ENCODE measurements at places on chromosomes 3 and 15. TPM values are rescaled to one million over a fixed set of nuclear protein-coding genes. Genes with fewer than 3 reads are reported as not detected.

The GNAT1 gene
- not detected for total RNA-seq

The CHRNA5 gene
- 2.9 TPM for total RNA-seq

The GABRR3 gene
- not detected for total RNA-seq

The SGO1 gene
- total RNA-seq = 12.4 TPM

DNA sequence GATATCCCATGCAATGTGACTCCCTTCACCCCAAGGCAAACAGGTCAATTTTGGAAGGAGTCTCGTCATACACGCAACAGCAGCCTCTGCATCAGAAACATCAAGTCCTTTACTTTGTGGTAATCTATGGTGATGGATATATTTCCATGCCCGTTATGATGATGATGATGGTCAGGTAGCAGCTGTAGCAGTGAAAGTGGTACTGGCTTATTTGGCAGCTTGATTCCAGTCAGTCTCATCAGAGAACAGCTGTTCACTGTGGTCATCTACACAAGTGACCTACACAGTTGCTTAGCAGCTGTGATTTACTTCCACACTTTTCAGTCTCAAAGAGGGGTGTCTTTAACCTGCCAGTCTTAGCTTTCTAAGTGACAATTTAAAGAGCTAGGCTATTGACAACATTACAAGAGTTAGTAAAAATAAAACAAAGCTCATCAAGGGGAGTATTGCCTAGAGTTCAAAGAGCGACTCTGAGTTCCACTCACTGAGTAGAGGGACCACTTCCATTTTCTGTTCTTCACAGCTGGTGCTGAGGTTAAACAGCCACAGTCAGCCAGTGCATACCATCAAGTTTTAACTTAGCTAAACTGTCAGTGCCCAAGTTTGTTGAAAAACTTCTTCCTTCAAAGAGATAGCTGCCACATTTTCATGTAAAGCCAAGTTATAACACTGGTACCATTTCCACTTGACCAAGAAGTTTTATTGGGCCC, 587.4 kb upstream of the KCNMB2 start:
- H3K27ac ChIP-seq = no peak overlapping the region
- H3K27me3 ChIP-seq = no peaks in the 10 kb centered on the region
- DNase-seq = no peak
- H3K4me1 ChIP-seq = peaks cover 9% of the 10 kb centered on the region
- H3K36me3 ChIP-seq = 0 out of 2 replicates have a peak, but pooled peaks cover 3% of the 10 kb centered on the region

DNA sequence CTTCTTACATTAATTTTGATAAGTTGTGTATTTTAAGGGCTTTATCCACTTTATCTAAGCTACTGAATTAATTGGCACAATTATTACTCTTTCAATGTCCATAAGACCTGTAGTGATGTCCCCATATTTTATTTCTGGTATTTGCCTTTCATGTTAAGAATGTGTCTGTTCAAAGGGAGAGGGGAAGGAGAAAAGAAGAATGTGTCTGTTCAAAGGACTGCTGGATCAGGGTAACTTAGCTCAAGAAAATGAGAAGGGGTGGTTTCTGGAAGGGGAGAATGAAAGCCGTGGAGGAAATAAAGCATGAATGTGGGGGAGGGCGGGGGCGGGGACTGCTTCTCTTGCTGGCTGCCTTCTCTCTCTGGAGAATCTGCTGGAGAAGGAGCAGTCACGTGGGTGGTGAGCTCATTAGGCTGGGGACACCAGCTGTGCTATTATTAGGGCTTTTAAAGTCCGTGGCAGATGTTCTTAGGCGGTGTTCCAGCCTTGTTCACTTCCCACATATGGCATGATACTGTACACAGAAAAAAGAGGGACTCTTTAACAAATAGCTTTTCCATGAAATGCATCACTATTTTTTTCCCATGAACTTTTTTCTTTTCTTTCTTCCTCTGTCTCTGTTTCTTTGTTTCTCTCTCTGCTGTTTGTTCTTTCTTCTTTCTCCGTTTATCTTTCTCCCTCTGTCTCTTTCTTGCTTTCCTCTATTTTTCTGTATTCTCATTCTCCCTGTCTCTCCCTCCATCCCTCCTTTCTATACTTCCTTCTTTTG, 63.7 kb upstream of the ULK4 start:
- peaks cover 13% of the 10 kb centered on the region for H3K36me3 ChIP-seq
- peak overlapping the region; percentile 83 for H3K4me3 ChIP-seq
- peaks cover 80% of the 10 kb centered on the region for H3K4me1 ChIP-seq
- DNase-seq = peak; percentile 91
- H3K27me3 ChIP-seq = no peaks in the 10 kb centered on the region

GRCh38 chr15:25931851-25932250, 68.7 kb upstream of the ATP10A start:
- no peak for DNase-seq
- H3K27me3 ChIP-seq = no peaks in the 10 kb centered on the region
- H3K4me1 ChIP-seq = peaks cover 52% of the 10 kb centered on the region
- H3K27ac ChIP-seq = no peak overlapping the region

- DNase-seq = no peak
- peaks cover 11% of the 10 kb centered on the region for H3K36me3 ChIP-seq
- no peaks in the 10 kb centered on the region for H3K27me3 ChIP-seq
- H3K4me3 ChIP-seq = no peak overlapping the region
- H3K27ac ChIP-seq = no peak overlapping the region
- H3K4me1 ChIP-seq = peaks cover 32% of the 10 kb centered on the region
Measured at GRCh38 chr15:76432604-76433003, 96.0 kb downstream of the ISL2 start.

DNA sequence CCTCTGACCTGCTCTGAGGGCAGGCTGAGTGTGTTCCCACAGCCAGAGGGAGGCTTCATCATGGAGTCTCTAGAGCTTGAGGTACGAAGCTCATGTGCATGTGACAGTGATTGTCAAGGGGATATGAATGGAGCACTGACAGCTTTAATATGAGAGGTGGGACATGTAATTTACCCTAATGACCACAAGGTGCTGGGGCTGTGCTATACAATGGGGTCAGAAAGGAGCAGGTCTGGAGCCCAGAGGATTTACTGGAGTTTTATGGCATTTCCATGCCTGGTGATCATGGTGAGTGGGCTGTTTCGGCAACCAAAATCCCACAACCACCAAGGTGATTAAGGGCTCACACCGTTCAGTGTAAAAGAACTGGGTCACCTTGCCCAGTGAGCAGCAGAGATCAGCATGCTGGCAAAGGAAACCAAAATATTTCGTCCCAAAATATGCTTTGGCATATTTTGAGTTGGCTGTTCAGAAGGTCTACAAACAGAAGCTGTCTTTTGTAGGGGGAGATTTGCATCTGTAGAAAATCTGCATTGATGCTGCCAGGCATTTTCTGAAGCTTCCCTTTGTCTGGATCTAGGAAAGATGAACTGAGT, 40.1 kb upstream of the RASGRF1 start:
- H3K4me3 ChIP-seq = no peak overlapping the region
- H3K36me3 ChIP-seq = no peaks in the 10 kb centered on the region
- H3K4me1 ChIP-seq = no peaks in the 10 kb centered on the region
- H3K27ac ChIP-seq = no peak overlapping the region

- peaks cover 76% of the 10 kb centered on the region for H3K27me3 ChIP-seq
- H3K36me3 ChIP-seq = no peaks in the 10 kb centered on the region
- H3K4me3 ChIP-seq = no peak overlapping the region
- no peaks in the 10 kb centered on the region for H3K4me1 ChIP-seq
- no peak for DNase-seq
Measured at GRCh38 chr15:52796753-52797520, 6.8 kb upstream of the ONECUT1 start.

DNA sequence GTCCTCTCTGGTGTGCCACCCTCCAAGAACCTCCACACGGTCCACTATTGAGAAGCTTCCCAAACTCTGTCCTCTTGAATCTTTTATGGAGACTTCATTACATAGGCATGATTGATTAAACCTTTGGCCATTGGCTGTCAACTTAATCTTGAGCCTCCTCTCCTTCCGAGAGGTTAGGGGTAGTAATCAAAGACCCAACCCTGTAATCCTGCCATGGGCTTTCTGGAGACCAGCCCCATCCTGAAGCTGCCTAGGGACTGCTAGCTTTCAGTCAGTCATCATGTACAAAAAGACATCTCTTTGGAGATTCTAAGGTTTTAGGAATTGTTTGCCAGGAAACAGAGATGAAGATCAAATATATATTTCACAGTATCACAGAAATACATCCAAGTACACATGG, 37.0 kb downstream of the APH1B start:
- no peaks in the 10 kb centered on the region for H3K36me3 ChIP-seq
- no peak for DNase-seq
- H3K4me1 ChIP-seq = no peaks in the 10 kb centered on the region
- H3K4me3 ChIP-seq = no peak overlapping the region

DNA sequence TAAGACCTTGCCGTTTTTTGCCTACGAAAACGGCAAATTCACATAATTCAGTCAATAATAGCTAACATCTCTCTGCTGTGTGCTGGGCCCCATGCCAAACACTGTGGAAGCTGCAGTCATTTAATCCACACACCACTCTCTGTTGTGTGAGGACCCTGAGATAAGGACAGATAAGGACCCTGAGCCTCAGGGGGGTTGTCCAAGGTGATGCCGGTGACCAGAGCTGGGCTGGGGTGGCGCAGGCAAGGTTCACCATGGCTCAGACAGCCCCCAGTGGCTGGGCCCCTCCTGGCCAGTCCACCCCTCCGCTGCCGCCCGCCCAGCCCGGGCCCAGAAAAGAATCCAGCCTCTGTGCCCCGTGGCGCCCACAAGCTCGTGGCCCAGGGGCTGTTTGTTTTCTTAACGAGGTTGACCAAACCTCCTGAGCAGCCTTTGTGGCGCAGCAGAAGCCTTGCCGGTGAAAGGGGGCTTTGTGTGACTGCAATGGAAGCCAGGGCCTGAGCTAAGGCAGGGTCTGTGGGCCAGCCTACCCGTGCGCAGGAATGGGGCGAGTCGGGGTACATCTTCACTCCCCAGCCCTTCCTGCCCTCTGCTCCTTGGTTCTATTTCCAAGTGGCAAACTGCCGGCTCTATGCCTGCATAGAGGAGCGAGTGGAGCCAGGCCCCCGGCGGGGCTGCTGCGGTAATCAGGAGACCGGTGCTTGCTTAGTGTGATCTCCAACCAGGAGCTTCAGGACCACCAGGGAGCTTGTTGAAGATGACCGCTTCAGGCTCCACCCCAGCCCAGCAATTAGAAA, 4.4 kb upstream of the SNX22 start:
- no peaks in the 10 kb centered on the region for H3K36me3 ChIP-seq
- peaks cover 6% of the 10 kb centered on the region for H3K4me1 ChIP-seq

DNA sequence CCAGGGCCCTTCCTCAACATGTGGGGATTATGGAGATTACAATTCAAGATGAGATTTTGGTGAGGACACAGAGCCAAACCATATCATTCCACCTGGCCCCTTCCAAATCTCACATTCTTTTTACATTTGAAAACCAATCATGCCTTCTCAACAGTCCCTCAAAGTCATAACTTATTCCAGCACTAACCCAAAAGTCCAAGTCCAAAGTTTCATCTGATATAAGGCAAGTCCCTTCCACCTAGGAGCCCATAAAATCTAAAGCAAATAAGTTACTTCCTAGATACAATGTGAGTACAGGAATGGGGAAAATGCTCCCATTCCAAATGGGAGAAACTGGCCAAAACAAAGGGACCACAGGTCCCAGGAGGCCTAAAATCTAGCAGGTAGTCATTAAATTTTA, 309.5 kb upstream of the SLITRK3 start:
- no peak overlapping the region for H3K4me3 ChIP-seq
- no peaks in the 10 kb centered on the region for H3K36me3 ChIP-seq
- no peaks in the 10 kb centered on the region for H3K27me3 ChIP-seq
- DNase-seq = no peak

DNA sequence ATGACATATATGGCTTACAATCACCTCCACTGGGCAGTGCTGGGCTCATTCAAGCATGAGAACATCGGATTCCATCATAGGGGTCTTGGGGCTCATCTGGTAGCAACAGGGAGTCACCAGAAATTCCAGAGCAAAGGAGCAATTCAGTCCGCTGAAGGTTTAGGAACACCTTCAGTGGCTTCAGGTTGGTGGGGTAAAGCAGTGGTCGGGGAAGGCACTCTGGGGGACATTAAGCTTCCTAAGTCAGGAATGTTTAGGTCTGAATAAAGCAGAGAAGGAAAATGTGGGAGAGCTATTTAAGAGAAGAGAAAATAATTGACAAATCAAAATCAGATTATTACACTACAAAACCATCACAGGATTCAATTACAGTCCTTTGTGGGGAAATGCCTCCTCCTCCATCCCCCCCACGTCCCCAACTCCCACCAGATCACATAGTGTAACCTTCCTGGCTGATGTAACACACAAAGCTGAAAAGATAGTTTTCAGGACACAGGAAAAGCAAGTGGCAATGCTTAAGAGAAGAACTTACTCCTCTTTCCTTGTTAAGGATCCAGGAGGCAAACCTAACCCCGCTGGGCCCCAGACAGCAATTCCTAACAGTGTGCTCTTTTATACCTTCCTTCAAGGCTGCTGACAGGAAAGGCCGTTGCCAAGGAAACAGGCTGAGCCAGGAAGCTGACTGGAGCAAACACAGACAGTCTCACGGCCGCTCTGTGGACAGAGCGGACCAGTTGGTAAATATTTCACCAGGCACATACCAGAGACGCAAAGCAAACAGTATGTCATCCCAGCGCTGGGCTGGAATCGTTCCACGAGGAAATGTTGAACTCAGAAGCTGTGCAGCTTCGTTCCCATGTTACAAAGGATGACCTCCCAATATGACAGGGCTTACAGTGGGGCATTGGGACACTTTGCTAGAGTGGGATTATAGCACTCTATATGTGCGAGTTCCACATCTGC, 57.5 kb upstream of the LMCD1 start:
- H3K36me3 ChIP-seq = no peaks in the 10 kb centered on the region
- no peaks in the 10 kb centered on the region for H3K4me1 ChIP-seq
- H3K27me3 ChIP-seq = no peaks in the 10 kb centered on the region
- peak; percentile 99 for DNase-seq

DNA sequence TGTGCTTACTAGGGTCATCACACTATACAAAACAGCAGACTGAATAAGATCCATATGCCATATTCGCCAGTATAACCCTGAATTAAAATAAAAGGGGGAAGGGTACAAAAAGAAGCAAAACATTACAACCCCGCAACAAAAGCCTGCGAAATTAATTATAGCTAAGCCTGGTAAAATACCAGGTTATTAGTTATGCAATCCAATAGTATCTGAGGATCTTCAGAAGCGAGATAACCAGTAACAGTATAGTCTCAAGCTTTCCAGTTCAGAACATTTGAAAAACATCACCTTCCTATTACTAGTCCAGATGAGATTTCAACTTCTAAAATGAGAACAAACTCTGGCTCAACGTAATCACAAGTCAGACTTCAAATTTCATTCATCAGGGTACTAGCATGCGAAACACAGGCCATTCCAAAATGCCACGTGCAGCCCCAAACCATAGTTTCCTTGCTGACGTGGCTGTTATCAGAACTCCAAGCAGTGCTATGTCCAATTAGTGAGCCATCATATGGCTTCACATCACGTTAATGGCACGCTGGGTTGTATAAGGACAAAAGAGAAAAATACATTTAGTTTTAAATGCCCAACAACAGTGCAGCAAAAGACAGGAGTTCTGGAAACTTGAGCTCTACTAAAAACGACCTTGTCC, 1.1 kb downstream of the SSR3 start:
- H3K27ac ChIP-seq = peak overlapping the region; percentile 97
- peak overlapping the region; percentile 95 for H3K4me3 ChIP-seq
- H3K27me3 ChIP-seq = no peaks in the 10 kb centered on the region
- H3K4me1 ChIP-seq = peaks cover 65% of the 10 kb centered on the region
- DNase-seq = peak; percentile 76
- peaks cover 57% of the 10 kb centered on the region for H3K36me3 ChIP-seq

GRCh38 chr3:108602935-108603294, 13.4 kb downstream of the DZIP3 start:
- peaks cover 31% of the 10 kb centered on the region for H3K4me1 ChIP-seq
- no peak overlapping the region for H3K27ac ChIP-seq
- H3K27me3 ChIP-seq = no peaks in the 10 kb centered on the region
- H3K36me3 ChIP-seq = no peaks in the 10 kb centered on the region
- no peak for DNase-seq
